Stimulated activated CD8-positive, alpha-beta memory T cell treated with anti-CD3 and anti-CD28 coated beads, Interleukin-4, amount 100 ng/mL, for 4 hours (primary cell): ENCODE measurements at places on chromosomes 6 and 20.

GRCh38 chr6:25418454-25419052 lies 139.4 kb downstream of the CARMIL1 start:
- no peak for DNase-seq

DNA sequence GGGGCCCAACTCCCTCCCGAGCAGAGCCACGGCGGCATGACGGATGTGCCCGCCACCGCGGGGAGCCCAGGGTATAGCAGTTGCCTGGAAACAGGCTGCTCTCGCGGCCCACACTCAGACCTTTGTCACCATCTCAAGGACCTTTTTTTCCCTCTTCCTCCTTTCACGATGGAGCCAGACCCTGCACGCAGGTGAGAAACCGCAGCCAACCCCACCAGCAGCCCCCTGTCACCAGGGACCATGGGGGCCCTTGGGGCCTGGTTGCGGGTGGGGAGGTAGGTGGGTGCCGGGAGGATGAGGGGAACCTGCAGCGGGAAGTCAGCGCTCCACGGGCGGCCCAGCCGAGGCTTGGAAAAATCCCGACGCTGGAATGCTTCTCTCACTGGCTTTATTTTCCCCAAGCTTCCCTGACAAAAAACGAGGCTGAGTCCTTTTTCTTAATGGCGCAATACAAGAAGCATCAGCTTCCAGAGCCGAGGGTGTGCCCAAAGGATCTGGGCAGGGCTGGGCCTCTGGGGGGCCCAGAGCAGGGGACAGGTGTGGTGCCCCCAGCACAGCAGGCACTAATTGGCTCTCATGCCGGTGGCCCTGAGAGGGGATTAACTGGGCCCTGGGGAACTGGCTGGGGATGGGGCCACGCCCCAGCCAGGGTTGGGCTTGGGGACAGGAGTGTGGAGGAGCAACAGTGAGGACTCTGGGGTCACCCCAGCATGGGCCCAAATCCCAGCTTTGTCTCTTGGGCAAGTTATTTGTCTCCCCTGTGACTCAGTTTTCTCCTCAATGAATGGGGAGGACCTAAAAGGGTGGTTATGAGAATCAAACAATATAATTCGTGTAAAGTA lies 23.9 kb downstream of the NOL4L start:
- DNase-seq = no peak

GRCh38 chr20:59484228-59484627 lies 120.1 kb upstream of the PHACTR3 start:
- DNase-seq = no peak

DNA sequence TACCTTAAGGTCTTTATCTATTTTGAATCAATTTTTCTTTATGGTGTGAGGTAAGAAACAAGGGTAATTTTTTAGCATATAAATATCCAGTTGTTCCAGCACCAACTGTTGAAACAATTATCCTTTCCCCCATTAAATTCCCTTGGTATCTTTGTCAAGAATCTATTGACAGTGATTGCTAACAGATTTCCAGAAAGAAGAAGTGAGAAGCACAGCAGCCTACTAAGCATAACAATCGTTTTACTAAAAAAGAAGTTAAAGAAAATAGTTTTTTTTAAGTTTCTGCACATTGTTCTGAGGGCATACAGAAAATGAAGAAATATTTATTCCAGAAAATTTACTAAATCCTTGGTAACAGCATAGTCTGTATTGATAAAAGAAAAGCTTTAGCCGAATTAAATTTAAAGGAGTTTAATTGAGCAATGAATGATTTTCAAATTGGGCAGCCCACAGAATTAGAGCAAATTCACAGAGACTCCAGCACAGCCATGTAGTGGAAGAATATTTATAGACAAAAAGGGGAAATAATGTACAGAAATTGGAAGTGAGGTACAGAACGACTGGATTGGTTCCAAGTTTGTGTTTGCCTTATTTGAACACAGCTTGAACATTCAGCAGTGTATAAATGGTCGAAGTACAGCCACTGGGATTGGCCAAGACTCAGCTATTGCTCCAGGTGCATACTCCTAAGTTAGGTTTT lies 97.9 kb upstream of the UST start:
- no peak for DNase-seq

GRCh38 chr6:79280756-79281155 lies 46.3 kb upstream of the HMGN3 start:
- no peak for DNase-seq

DNA sequence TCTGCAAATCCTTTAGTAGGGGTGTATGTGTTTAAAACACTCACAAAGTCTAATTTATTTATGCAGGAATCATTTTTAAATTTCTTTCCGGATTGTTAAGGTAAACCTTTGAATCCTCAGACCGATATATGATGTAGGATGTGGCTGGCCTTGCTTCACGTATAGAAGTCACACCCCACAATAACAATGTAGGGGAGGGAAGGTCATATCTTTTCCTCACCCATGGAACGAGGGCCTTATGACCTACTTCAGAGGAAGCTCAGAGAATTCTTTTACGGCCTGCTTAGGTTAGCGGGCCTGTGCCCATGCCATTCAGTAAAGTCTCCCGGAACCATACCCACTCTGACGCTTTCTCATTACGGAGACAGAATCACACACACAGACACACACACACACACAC lies 102.9 kb downstream of the MAP3K7 start:
- DNase-seq = no peak

- no peak for DNase-seq
These were observed 38.0 kb upstream of the EEF1A1 start for GRCh38 chr6:73558624-73559398.

GRCh38 chr20:54126806-54127655 lies 46.8 kb downstream of the CYP24A1 start:
- no peak for DNase-seq

DNA sequence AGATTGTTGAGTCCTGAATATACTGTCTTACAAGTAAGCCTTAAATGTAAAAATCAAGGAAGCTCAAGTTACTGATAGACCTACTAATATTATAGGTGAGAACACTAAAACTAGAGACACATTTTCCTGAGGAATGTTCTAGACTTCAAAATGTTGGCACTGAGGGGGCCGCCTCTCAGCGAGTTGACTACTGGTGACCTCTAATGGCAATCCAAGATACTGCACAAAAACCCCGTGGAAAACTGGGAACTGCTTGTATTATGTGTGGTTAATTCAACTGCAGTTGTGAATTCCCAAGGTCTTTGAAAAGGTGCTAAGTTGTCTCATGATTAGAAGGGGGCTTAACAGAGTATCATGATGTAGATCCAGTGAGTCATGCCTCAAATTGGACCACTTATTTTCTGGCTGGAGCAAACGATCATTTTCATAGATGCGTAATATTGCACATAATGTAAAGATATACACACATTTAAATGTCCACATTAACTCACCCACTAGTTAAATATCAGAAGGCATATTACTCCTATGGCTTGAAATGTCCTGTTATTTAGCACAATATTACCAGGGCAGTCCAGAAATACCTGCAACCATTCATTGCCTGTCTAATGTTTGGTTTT lies 336.2 kb downstream of the FOXA2 start:
- DNase-seq = no peak

GRCh38 chr6:109296452-109296851 lies 85.8 kb downstream of the CD164 start:
- no peak for DNase-seq

- no peak for DNase-seq
These were observed 2.4 kb downstream of the KIF13A start for GRCh38 chr6:17984812-17985670.

GRCh38 chr6:16331384-16332174 lies 93.2 kb downstream of the GMPR start:
- no peak for DNase-seq

- DNase-seq = no peak
These were observed 872 bp upstream of the RBM39 start for GRCh38 chr20:35742741-35743523.

- no peak for DNase-seq
These were observed 211.2 kb downstream of the PHACTR1 start for GRCh38 chr6:12927746-12928145.

GRCh38 chr20:17664025-17664633 lies 17.9 kb downstream of the RRBP1 start:
- DNase-seq = no peak

DNA sequence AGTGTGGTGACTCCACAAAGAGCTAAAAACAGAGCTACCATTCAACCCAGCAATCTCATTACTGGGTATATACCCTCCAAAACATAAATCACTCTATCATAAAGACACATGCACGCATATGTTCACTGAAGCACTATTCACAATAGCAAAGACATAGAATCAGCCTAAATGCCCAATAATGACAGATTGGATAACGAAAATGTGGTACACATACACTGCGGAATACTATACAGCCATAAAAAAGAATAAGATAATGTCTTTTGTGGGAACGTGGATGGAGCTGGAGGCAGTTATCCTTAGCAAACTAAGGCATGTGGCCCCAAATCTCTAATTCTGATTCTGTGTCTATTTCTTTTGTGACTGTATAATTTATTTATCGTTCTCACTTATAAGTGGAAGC lies 124.5 kb upstream of the PRND start:
- DNase-seq = no peak

DNA sequence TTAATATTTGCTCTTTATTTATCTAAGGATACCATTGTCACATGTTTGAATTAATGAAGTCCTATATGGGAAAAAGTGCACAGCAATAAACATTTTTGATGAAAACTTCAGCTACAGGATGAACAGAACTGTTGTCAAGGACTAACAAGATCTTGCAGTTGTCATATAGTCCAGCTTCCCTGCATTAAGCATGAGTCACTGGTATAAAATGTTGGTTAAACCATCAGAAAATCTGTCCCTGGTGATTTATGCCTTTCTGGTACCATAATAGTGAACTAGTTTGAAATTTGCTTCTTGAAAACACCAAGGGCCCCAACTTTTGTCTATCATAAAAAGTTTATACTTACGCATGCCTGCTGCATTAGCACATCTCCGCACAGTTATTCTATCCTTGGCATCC lies 60.4 kb upstream of the RSPO3 start:
- no peak for DNase-seq
